ENCODE measurements at places on chromosomes 1 and 21. TPM values are rescaled to one million over a fixed set of nuclear protein-coding genes. Genes with fewer than 3 reads are reported as not detected.

Gene SZT2
- 7.6 TPM for total RNA-seq

Gene CCDC27
- not detected for total RNA-seq

DNA sequence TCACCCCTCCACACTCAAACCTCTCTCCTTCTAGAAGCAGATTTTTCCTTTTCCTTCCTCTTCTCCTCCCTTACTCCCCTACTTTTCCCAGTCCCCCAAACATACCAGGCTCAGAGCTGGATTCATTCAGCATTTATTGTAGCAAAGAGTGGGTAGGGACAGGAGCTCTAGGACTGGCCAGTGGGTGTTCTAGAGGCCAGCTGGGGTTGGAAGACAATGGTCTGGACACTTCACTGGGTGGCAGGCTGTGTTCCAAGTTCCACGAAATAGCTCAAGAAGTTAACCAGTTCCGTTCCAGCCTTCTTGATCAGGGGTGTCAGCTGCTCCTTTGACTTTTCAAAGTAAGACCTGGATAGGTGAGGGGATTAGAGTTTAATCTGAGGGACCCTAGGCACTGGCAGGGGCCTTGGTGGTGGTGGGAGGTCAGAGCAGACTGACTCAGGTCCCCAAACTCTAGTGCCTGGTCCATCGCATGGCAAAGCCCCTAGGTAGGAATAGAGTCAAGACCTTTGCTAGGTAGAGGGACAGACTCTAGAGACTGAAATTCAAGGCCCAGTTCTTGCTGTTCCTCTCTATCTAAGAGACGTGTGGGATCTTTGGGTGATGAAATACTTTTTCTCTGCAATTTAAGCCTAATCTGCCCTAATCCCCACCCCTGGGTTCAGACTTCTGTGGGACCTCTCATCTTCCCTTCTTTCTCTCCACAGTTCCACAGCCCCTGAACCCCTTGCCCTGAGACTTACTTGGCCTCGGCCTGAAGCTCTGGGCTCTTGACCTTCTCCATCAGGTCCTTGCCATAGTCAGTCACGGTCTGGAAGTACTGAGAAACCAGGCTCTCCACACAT lies 1.0 kb downstream of the APOA2 start:
- no peak for DNase-seq

Gene BARHL2
- total RNA-seq = not detected

DNA sequence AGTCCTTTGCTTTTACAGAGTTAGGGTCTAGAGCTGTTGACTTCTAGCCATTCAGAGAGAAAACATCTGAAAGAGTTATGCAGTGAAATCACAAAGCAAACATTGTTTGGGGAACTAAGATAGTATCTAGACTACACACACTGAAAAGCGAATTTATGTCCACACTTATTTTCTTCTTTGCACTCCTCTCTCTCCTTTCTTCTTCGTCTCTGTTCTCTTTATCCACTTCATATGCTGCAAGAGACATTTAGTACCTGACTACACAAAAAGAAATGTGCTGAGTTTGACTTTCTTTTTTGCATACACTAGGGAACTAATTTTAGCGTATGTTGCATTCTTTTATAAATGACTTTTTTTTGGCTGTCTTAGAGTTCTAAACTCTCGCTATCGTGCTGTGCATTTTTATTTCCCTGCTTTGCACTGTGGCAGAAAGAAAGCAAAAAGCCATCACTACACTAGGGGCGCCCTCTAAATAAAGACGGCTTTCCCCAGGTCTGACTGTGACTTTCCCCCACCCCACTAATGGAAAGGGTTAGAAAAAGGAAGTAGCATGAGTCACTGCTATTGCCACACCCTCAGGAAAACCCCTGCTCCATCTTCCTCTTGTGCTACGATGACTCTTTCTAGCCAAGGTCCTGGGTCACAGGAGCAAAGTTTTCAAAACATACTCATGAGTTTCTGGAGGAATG lies 65.7 kb downstream of the MAP3K7CL start:
- DNase-seq = peak; percentile 88

DNA sequence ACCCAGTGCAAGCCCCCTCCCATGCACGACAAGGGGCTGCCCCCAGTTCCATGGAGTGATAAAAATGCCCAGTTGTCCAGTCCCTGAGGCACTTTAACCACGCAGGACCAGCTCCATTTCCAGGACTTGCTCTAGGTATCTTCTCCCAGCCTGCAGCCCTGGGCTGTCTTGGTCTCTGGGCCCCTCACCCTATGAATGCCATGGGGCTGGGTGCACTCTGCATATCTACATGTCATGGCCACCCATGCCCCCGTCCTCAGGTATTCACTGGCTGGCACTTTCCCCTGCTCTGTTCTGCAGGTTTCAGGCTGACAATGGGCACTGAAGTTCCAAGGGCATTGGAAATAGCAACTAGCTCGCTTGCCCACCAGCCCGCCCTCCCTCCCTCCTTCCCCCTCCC lies 19.6 kb upstream of the C1orf174 start:
- DNase-seq = no peak

- DNase-seq = no peak
Observed at GRCh38 chr1:34744851-34745250, 10.0 kb upstream of the GJB5 start.

- peak; percentile 31 for DNase-seq
Observed at GRCh38 chr1:184840596-184840995, 85.9 kb upstream of the EDEM3 start.
